ENCODE measurements at places on chromosomes 16 and 17.

- DNase-seq: no peak
Measured at GRCh38 chr16:6861815-6862477, 470.7 kb upstream of the RBFOX1 start.

DNA sequence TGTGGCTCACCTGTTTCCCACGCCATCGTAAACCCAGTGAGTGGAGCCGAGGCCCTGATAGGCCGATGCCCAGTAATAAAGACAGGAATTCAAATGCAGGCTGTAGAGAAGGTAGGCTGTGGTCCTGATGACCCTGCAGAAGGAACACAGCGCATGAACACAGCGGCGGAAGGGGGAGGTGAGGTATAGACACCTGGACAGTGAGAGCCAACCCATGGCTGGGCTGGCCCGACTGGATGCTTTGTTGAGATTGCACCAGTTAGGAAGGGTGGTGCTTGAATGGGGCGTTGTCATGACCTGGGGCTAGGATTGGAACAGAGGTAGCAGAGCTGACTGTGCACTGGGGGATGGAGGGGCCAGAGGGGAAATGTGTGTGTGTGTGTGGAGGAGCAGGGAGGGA is 59.2 kb downstream of the CNGB1 start:
- no peak for DNase-seq

GRCh38 chr17:49223517-49224197 is 6.9 kb downstream of the PHOSPHO1 start:
- DNase-seq: no peak

DNA sequence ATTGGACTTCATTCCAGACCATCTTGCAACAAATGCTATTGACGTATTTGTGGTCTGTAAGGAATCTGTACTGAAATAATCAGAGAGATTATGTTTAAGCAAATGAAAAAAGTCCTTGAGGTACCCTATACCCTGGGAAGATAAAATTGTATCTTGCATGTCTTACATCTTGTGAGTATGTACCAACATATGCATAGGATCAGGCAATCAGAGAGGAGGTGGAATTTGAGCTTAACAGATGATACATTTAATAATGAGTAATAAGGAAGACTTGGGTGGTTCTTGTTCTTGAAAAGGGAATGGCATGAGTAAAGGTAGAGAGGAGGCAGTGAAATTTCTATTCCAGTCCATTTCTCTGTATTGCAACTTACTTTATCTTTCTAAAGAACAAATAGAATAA is 10.6 kb downstream of the MOSMO start:
- no peak for DNase-seq

GRCh38 chr16:63960321-63960720 is 1161.5 kb downstream of the CDH11 start:
- DNase-seq: no peak

DNA sequence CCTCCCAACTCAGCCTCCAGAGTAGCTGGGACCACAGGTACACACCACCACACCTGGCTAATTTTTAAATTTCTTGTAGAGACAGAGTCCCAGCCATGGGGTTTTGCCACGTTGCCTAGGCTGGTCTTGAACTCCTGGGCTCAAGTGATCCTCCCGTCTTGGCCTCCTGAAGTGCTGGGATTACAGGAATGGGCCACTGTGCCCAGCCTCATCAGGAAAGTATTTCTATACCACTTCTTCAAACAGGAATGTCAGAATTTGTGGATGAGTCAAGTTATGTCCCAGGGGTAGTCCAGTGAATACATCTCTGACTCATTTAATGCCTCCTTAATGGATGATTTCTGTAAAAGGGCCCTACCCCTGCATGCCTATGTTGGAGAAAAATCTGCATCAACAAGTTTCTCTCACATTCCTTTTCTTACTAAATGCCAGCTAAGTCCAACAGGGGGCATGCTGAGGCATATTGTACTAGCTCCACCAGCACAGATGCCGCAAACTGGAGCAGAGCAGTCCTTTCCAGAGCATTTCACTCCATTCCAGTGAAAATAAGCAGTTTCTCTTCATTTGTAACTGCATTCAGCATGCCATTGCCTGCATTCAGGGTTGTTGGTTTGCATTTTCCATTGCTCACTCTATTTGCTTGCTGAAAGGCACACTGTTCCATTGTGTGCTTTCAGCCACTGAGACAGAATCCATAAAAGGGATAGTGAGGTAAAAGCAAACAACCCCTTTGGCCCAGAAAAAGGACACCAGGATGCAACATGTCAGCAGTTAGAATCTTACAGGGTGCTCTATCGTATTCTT is 5.3 kb upstream of the CAVIN1 start:
- DNase-seq: peak; percentile 78

GRCh38 chr17:72426948-72427760 is 306.3 kb downstream of the SOX9 start:
- no peak for DNase-seq

DNA sequence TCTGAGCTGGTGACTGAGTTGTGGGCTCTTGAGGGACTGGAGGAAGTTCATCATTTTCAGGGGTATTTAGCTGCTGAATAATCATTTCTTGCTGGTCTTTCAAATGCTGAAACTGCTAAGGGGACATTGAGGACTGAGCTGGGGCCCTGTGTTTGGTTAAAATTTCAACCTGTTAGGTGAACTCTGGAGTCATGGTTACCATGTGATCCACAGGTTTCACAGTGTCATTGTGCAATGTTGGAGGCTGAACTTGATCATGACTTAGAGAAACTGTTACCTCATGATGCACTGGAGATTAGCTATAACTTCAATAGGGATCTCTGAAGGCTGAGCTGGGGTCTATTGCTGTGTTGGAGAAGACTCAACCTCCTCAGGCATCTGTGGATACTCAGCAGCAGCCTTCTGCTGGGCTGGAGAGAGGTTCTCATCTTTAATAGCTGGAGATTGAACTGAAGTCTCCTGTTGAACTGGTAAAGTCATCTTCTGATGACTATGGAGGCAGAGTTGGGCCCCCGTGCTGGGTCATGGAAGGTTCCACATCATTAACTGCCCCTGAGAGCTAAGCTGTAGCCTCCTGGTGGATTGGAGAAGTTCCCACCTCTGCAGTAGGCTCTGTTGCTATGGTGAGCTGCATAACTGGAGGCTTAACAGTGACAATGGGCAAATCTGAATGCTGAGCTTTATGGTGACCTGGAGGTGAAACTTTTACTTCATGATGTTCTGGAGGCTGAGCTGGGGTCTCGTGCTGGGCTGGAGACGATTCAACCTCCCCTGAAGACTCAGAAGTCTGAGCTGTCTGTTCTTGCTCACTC is 15.2 kb downstream of the RDM1 start:
- peak; percentile 24 for DNase-seq

DNA sequence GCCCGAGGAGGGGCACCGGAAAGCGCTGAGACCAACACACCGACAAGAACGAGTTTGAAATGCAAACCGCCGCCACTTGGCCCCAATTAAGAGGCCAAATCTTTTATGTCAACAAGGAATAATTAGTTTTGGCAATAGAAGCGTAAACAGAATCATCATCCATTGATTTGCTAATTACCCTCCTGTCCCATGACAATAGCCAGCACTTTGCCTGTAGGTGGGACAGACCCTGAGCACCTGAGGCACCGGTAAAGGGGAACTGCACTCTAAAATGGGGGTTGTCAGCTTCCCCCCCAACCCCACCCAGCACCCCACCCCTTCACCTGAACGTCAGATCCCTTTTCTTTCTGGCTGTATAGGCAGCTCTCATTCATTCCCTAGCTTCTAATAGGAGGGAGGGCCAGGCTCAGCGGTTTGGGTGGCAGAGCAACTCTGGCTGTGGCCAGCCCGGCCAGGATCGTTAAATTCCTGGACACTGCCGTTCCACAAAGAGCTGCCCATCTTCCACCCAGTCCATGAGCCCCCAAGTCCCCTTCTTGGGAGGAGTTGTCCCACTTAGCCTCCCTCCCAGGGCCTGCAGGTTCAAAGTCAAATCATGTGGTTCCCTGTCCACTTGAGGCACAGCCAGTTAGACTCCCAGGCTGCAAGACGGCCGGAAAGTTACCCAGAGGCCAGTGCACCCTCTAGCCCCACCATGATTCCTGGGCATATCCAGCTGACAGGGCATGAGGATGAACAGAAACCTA is 45.8 kb downstream of the WNT3 start:
- no peak for DNase-seq

GRCh38 chr17:40293363-40293762 is 5.7 kb downstream of the CDC6 start:
- no peak for DNase-seq

DNA sequence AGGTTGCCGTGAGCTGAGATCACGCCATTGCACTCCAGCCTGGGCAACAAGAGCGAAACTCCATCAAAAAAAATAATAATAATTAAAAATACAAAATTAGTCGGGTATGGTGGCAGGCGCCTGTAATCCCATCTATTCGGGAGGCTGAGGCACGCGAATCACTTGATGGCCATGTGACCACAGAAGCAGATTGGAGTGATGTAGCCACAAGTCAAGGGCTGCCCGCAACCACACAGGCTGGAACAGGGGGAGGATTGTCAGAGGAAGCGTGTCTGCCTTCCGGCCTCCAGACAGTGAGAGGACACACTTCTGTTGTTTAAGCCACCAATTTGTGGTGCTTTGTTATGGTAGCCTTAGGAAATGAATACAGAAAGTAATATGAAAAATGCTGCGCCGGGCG is 11.8 kb upstream of the NAGS start:
- DNase-seq: no peak

DNA sequence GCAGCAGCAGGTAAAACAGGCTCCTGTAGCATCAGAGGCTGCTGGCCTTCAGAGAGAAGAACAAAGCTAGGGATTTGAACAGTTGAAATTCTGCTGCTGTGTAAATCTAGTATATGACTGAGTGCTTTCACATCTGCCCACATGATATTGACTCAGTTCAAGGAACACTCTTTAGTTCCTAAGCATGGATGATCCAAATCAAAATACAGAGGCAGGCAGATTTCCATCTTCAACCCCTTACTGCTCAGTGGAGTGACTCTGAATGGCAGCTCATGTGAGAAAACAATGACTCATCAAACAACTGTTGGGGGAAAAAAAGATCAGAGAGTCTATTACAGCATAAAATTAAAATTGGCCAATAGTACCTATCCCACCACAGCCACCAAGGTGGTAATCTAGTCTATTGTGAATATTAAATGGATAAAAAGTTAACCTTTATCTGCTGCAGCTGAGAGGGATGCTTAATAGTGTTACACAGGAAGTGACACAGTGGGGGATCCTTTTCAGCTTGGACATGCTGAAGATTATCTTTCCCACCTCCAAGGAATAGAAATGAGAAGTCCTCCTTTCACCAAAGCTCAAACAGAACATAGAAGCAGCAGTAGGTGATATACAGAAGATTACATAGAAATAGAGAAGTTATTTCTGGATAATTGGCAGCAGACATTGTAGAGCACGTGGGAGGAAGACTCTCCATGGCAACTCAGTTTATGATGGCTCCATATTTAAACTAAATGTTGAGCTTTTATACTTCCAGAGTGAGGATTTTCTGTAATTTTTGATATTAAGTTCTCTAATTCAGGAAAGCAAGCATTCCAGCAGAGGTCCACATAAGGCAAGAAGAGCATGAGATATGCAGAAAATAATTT is 239.7 kb upstream of the ERCC4 start:
- no peak for DNase-seq

DNA sequence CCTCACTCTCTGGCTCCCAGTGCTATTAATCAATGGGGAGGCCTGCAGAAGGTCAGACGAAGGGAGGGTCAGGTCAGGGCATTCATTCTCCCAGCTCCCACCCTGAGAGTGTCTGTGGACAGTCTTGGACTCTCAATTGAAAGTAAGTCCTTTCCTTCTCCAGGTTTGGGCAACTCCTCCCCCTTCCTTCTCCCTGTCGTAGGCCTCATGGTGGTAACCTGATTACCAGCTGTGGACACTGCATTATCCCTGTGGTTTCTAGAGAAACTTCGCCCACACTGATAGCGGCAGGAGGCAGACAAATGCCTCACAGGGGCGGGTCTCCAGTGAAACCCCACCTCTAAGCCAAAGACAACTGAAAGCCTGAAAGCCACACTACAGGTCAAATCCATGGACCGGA is 57.7 kb upstream of the SLC25A19 start:
- no peak for DNase-seq

DNA sequence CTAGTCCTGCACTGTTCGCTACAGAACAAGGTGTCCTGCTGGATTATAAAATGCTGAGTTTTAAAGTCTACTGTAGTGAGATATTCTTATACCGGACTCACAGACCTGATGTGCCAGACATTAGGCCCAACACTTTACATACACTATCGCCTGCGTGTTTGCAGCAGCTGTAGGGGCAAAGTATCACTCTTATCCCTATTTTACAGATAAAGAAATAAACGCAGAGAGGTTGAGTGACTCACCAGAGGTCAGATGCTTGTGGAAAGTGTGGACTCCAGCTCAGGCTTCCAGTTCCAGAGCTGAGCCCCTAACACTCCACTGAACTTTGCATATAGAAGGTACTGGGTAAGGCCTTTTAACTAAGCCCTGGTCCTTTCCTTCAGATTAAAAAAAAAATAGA is 47.4 kb downstream of the PLXDC1 start:
- no peak for DNase-seq

DNA sequence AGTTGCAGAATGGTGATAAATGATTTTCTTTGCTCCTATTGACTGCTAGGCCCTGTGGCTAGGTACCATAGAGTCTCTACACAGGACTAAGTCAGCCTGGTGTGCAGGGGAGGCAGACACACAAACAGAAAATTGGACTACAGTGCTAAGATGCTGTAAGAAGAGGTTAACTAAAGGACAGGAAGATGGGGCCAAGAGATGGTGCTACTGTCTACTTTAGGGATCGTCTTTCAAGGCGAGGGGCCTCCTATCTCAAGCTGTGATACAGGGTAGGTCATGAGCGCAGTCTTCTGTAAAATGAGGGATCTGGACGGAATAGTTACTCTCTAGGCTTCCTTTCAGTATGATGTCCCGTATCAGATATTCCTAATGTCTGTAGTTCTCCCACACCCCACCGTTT is 817 bp downstream of the NME1 start:
- no peak for DNase-seq

GRCh38 chr17:15404106-15405057 is 63.0 kb upstream of the TEKT3 start:
- DNase-seq: no peak

- no peak for DNase-seq
Measured at GRCh38 chr16:46789499-46790414, 41.2 kb downstream of the C16orf87 start.

DNA sequence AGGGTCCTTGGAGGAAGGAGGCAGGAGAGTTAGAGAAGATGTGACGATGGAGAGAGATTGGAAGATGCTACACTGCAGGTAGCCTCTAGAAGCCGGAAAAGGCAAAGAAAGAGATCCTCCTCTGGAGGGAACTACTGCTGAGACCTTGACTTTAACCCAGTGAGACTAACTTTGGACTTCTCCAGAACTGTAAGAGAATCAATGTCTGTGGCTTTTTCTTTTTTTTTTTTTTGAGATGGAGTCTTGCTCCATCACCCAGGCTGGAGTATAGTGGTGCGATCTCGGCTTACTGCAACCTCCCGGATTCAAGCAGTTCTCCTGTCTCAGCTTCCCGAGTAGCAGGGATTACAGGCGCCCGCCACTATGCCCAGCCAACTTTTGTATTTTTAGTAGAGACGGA is 8.7 kb downstream of the BCL7C start:
- DNase-seq: no peak

DNA sequence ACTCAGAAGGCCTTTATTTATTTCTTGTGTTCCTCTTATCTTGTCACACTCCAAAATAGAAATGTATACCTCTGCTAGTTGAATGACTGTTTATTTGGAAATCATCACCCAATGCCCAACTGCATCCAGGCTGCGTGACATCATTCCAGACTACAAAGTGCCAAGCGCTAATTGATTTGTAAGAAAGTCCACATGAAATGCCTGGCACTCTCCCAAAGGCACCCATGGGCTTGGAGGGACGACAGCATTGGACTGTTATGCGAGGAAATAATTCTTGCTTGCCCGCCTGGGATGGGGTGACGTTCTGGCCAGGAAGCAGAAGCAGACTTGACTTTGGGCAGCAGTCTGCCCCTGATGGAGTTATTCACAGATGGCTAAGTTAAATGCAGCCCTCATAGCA is 165.9 kb downstream of the CDH13 start:
- DNase-seq: no peak

Data from retinal pigment epithelial cell (primary cell).